ENCODE measurements at places on chromosomes 3 and 15.
A peak's percentile ranks its signal among the peaks of the same experiment; 100 is the strongest.

DNA sequence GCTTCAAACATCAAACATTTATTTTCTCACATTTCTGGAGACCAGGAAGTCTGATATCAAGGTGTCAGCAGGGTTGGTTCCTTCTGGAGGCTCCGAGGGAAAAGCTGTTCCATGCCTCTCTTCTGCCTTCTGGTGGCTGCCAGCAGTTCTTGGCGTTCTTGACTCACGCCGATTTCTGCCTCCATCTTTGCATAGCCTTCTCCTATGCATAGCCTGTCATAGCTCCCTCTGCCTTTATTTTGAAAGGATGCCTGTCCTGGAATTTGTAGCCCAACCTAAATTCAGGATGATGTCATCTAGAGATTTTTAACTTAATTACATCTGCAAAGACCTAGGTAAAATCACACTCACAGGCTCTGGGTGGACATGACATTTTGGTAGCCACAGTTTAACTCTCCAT, 70.4 kb downstream of the RGMA start:
- no peak for DNase-seq

DNA sequence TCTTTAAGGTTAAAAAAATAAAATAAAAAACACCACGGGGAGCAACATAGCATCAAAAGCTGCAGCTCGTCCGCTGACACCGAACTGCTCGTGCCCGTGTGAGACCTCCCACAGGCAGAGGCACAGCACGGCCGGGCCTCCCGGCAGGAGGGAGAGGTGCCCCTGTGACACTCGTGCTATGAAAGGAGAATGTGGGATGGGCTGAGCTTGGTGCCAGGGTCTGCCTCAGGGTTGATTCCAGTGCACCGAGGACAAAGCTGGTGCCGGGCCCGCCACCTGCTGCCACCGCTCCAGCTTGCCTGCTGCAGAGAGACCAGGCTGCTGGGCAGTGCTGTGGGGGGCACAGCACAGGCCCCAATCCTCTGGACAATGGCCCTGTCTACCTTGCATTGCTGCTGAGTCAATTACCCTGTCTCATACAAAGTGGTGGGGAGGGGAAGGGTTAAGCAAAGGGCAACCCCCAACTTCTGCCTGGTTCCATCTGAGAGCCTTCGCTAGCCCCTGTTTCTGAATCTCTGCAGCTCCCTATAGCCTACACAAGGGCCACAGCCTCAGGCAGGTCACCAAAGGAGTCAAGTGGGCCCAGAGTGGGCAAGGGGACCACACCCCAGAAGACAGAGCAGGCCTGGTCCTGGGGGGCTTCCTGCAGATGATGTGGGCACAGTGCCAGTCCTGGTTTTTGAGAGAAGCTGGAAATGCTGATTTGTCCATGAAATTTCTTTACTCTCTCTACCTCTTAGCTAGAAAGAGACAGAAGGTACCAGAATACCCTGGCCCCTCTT, 74.0 kb upstream of the SNRPA1 start:
- DNase-seq = peak; percentile 54

DNA sequence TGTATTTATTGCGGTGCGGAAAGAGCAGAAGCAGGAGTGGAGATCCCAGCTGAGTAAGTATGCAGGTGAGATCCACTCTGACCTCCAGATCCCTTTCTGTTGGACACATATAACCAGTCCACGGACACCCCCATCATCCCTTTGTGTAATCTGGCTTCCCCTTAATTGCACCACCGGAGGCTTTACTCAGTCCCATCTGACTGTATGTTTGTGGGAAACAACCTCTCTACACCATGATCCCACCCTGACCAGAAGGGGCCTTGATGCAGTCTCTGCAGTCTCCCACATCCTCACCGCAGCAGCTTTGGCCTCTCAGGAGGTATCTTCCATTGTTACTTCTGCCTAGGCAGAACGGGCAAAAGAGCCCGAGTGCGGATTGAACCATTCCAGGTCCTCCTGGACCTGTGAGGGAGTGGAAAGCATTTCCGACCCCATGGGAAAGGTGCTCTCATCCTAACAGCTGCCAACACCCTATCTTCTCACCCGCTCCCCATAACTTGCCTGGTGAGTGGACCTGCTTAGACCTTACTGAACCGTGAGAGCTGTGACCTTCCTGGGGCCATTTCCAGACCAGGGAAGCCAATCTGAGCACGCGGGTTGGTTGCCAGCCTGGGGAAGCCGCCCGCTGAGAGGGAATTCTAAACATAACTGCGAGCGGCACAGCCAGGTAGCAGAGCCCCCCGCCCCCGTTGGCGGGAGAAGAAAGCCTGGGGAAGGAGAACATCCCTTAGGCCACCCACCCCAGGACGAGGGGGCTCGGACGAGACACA, 1.1 kb downstream of the SLCO2A1 start:
- DNase-seq = no peak

- peak; percentile 85 for DNase-seq
Observed at GRCh38 chr3:83934192-83935021, 1024.4 kb upstream of the CADM2 start.

DNA sequence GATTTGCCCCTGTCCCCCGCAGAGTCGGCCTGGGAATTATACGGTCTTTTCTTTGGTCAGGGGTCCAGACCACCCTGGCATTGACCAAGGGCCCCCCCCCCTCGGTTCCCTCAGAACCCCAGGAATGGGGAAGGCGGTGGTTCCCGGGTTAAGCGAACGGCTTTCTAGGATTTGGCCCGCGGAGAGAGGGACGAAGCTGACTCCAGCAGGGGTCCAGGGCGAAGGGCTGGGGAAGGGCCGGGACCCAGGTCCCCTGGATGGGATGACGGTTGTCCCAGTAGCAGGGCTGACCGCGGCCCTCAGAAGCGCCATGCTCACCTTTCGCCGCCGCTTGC, 274 bp downstream of the RRP9 start:
- no peak for DNase-seq

GRCh38 chr3:123244128-123244527, 42.4 kb downstream of the SEC22A start:
- no peak for DNase-seq

DNA sequence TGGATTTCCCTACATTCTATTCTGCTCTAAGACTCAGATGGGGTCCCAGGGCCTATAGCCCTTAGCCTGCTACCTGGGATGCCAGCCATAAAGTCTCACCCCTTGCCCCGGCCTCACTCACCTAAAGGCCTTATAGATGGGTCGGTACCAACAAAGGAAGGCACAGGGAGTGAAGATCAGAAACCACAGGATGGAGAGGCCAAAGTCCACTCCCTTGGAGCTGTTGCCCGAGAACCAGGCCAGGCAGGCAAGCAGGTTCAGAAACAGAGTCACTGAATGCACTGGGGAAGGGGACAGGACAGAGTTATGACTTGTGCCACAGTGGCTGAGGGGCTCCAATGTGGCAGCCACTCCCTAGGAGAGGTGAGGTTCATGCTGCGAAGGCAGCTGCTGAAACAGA, 7.4 kb upstream of the ULK3 start:
- no peak for DNase-seq

All from RWPE2 (cell line).